ENCODE measurements at places on chromosomes 7 and 10. TPM values are rescaled to one million over a fixed set of nuclear protein-coding genes. Genes with fewer than 3 reads are reported as not detected.

DNA sequence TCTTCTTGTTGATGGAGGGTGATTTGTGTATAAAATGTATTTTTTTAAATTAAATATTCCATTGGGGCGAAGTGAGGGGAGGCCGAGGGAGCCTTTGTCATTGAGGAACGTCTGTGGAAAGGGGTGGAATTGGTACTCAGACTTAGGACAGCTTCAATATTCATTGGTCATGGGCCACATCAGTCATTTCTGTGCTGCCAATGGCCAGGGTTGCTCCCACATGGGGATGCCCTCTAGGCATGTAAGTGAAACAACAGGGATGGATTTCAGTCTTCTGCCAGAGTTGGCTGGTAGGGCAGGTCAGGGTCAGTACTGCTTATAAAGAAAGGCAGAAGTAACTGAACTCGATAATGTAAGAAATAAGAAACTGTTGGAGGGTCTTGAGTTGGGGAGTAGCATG lies 47.2 kb downstream of the NEURL1 start:
- DNase-seq, result no peak

DNA sequence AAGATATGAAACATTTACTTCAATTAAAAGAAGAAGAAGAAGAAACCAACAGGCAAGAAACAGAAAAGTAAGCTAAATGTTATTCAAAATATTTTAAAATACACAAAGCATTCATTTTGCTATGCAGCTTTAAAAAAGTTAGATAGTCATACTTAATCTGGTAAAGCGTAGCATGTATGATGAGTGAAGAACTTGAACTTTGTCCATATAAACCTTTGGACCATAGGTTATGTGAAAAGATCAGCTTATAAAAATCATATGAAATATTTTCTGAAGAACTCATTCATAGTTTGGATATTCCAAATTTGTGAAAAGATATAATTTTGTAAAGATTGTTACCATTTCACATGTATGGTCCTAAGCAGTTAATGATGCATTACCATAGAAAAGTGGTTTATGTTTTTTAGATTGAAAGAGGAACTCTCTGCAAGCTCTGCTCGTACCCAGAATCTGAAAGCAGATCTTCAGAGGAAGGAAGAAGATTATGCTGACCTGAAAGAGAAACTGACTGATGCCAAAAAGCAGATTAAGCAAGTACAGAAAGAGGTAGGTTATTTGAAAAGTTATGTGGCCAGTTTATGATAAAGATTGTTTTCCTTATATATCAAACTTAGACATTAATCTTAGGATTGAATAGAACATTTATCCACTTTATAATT lies 37.3 kb downstream of the KIF20B start:
- no peak for DNase-seq

- no peak for DNase-seq
Observed at GRCh38 chr10:30197186-30197585, 137.8 kb upstream of the JCAD start.

GRCh38 chr10:44961230-44961571 lies 1.6 kb downstream of the RASSF4 start:
- peak; percentile 71 for DNase-seq

- DNase-seq, result peak; percentile 50
Observed at GRCh38 chr7:36278620-36279172, 111.0 kb upstream of the ANLN start.

GRCh38 chr7:64885520-64886240 lies 17.4 kb upstream of the ZNF273 start:
- no peak for DNase-seq

- DNase-seq, result no peak
Observed at GRCh38 chr10:117619223-117619622, 76.7 kb downstream of the EMX2 start.

The XRCC2 gene
- total RNA-seq, result 0.62 TPM
